ENCODE measurements at places on chromosomes 5 and 9.
A peak's percentile ranks its signal among the peaks of the same experiment; 100 is the strongest.

DNA sequence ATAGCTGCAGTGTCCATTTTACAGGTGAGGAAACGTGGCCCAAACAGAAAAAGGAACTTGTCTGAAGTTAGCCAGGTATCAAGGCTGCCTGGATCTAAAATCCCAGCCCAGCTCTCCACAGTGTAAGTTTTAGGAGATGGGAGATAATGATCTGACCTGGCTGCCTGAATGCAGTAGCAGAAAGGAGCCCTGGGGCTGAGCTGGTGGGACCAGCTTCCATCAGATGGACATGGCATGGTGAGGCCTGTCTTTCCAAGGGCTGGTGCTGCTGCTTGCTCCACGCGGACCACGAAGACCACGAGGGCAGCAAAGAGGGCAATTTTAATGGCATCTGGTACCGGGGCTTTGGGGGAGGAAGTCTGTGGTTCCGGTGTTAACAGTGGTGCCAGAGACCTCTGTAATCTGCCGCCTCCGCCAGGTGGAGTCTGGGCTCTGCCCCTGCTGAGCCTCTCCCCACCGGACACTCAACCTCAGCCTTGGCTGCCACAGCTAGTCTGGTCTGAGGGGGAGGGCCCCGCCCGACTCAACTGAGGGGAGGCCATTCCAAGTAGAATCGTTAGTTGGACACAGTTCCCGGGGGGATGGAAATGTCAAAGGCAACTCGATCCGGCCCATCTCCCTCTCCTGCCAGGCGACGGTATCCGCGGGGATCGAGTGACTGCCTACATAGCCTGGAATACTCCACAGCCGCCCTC lies 650 bp downstream of the MYORG start:
- DNase-seq, result peak; percentile 77

- peak; percentile 87 for DNase-seq
Observed at GRCh38 chr5:173969167-173970049, 19.6 kb upstream of the C5orf47 start.

- DNase-seq, result no peak
Observed at GRCh38 chr9:277601-278295, 63.1 kb downstream of the DOCK8 start.

- DNase-seq, result no peak
Observed at GRCh38 chr9:113516840-113517577, 53.5 kb downstream of the RGS3 start.

DNA sequence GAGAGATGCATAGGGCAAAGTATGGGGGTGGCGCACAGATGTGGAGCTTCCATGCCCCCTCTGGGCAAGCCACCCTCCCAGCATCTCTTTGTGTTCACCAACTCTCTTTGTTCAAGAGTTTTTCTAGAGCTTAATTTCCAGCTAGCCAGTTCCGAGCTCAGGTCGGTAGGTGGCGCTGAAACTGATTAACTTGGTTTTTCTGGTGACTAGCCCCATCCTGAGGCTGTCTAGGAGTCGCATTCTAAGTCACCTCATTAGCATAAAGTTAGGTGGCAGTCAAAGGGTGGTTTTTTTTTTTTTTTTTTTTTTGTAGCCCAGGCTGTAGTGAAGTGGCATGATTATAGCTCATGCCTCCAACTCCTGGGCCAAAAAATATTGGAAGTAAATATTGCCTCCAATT lies 476.4 kb downstream of the KDM4C start:
- no peak for DNase-seq

DNA sequence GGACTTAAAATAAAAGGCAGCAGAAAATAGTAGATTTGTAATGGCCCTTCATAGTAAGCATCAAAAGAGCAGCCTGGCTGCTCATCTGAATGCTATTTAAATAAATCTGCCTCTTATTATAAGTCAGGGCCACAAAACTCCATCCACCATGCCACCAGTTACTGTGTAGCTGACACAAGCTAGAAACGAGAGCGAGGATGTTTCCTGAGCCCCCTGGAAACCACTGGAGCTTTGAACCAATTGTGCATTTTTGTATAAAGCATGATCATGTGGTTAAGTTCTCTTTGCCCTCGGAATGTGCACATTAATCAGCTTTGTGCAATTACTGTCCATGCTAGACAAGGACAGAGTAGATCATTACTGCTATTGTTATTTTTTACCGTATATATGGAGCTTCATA lies 17.4 kb downstream of the SLC24A2 start:
- no peak for DNase-seq

GRCh38 chr5:8341406-8341805 lies 472.5 kb downstream of the MTRR start:
- DNase-seq, result no peak

DNA sequence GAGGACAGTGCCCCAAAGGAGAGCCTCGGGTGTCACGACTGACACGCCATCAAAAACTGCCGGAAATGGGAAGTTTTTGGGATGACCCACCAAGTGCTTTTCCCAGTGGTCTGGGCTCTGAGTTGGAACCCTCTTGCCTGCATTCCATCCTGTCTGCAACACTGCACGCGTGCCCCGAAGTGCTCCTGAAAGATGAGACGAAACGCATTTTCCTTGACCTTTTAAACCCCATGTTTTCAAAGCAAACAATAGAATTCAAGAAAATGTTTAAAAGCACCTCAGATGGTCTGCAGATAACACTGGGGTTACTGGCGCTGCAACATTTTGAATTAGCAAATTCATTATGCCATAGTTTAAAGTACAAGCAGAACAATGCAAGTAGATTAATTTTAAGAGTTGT lies 92.9 kb downstream of the ANKRD18A start:
- DNase-seq, result no peak

DNA sequence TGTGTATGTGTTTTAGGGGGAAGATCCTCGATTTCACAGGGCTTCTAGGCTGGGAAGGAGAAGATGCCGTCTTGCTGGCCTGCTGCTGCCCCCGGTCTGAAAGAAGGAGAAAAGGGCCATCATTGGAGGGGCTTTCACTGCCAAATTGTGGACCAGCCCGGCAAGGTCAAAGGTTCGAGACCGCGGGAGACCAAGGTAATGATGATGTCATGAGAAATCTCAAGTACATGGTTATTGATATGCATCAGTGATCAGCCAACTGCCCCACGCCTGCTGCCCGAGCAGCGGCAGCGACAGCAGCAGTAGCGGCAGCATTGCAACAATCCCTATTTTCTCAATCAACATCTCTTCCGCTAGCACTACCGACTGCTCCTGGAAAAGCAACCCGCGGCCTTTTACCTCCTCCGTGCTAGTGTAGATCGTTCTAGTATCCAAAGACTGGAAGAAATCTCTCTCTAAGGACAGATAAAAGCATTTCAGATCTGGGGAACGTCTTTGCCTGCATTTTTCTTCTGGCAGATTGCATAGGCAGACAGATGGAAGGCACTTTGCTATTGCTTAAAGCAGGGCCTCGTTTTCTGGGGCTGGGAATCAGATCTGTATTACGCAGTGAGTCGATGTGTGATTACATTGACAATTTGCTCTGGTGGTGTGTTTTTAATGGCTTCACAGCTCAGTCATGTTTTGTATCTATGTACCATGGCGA lies 215.3 kb downstream of the MEF2C start:
- DNase-seq, result no peak

DNA sequence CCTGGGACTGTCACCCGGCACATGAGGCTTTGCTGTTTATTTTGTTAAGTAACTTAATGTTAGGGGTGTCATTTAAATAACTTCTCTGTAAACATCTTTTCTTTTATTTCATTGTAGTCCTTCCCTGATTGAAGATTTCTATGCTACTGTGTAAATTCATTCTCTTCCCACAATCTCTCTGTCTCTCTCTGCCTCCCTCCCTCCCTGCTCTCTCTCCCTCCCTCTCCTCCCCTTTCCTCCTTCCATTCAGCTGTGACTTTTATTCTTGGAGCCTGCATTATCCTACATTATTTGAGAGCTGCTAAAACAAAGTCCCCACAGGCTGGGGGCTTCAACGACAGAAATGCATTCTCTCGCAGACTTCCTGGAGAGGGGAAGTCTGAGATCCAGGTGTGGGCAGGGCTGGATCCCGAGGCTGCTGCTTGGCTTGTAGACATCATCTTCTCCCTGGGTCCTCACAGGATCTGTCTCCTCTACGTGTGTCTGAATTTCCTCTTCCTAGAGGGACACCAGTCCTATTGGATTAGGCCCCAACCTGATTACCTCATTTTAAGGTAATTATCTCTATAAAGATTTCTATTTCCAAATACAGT lies 18.4 kb downstream of the UBE2QL1 start:
- DNase-seq, result no peak

GRCh38 chr9:74697535-74697934 lies 190.2 kb downstream of the TRPM6 start:
- no peak for DNase-seq

DNA sequence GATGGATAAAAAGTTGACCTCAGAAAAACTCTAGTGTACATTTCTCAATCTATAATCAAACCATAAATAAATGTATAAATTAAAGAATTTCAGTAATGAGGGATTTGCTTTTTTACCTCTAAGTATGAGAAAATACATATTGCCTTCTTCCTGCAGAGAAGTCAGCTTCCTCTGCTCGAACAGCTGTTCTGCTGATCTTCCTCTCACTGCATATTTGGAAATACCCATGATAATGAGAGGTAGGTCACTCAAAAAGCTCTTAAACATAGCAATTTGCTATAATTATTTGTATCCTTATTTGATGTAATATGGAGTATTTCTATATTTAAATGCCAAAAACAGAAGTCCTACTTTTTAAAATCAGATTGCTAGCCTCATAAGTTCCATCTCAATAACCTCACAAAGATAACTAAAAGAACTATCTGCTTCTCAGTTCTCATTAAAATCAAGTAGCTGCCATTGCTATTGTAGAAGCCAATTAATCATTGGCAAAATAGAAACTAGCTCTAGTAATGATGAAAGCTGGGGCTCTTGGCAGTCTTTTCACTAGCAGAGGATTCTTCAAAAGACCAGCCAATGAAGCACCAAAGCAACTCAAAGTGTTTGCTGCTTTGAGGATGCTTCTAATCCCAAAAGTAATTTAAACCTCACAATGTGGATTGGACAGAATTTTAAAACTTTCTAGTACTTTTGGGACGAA lies 35.7 kb upstream of the OR13D1 start:
- DNase-seq, result no peak

- no peak for DNase-seq
Observed at GRCh38 chr9:278651-279050, 64.0 kb downstream of the DOCK8 start.

- no peak for DNase-seq
Observed at GRCh38 chr5:140321796-140322195, 18.9 kb upstream of the PFDN1 start.

GRCh38 chr9:96299823-96300222 lies 2.2 kb downstream of the HSD17B3 start:
- no peak for DNase-seq

- DNase-seq, result no peak
Observed at GRCh38 chr9:133141833-133142595, 21.0 kb upstream of the RALGDS start.

DNA sequence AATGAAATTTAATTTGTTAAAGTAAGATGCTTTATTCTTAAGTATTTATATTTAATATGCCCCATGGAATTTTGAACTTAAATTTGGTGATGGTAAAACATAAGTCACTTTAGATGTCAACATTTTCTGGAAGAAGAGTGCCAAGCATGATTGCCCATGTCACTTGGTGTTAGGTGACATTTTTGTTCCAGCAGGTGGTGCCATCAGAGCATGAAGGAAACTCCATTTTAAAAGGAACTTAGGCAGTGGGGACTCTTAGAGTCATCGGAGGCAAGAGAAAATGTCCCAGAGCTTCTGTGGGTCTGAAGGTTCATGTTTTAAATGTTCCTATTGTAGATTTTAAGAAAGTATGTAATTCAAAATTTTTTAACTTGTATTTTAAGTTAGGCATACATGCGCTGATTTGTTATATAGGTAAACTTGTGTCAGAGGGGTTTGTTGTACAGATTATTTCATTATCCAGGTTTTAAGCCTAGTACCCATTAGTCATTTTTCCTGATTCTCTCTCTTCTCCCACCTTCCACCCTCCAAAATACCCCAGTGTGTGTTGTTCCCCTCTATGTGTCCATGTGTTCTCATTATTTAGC lies 789.3 kb downstream of the SEMA5A start:
- peak; percentile 33 for DNase-seq

All from Caco-2 (cell line).